ENCODE measurements at places on chromosomes 2 and 18. TPM values are rescaled to one million over a fixed set of nuclear protein-coding genes. Genes with fewer than 3 reads are reported as not detected.

Gene GALM
- 12.0 TPM for polyA plus RNA-seq

Gene FBXO41
- polyA plus RNA-seq, result 1.1 TPM

Gene LIMS3
- 0.27 TPM for polyA plus RNA-seq

Gene ITGB6
- polyA plus RNA-seq, result not detected

Gene DUSP2
- 96.8 TPM for polyA plus RNA-seq

Gene ERFE
- polyA plus RNA-seq, result not detected

Gene C1GALT1C1L
- not detected for polyA plus RNA-seq

Gene DPP10
- not detected for polyA plus RNA-seq

Gene INHA
- not detected for polyA plus RNA-seq

Gene ANKRD36B
- polyA plus RNA-seq, result 11.0 TPM

Gene CKAP2L
- not detected for polyA plus RNA-seq

Gene TOGARAM2
- polyA plus RNA-seq, result 0.14 TPM

Gene ANKRD44
- polyA plus RNA-seq, result 150 TPM

Gene ZSWIM2
- not detected for polyA plus RNA-seq

Gene ONECUT2
- polyA plus RNA-seq, result not detected

Gene CPLX4
- polyA plus RNA-seq, result not detected

Gene IL36B
- polyA plus RNA-seq, result not detected

Gene GALNT13
- polyA plus RNA-seq, result not detected

Gene TRAF3IP1
- polyA plus RNA-seq, result 5.4 TPM

Gene SNED1
- polyA plus RNA-seq, result 0.75 TPM

Gene HOXD11
- not detected for polyA plus RNA-seq

Gene AGXT
- polyA plus RNA-seq, result not detected

Gene FOXD4L1
- polyA plus RNA-seq, result not detected

Gene SERPINB3
- not detected for polyA plus RNA-seq

Gene AFF3
- 96.2 TPM for polyA plus RNA-seq

Gene SLC8A1
- polyA plus RNA-seq, result not detected

Gene DSG4
- polyA plus RNA-seq, result not detected

Gene TNFAIP6
- polyA plus RNA-seq, result not detected

Gene GLI2
- polyA plus RNA-seq, result not detected

Data from naive B cell (primary cell).